ENCODE measurements at places on chromosomes 6 and 20.

GRCh38 chr6:113971741-113972140, 793 bp upstream of the HDAC2 start:
- DNase-seq: no peak

- DNase-seq: no peak
Observed at GRCh38 chr6:27940766-27941165, 16.3 kb upstream of the OR2B6 start.

DNA sequence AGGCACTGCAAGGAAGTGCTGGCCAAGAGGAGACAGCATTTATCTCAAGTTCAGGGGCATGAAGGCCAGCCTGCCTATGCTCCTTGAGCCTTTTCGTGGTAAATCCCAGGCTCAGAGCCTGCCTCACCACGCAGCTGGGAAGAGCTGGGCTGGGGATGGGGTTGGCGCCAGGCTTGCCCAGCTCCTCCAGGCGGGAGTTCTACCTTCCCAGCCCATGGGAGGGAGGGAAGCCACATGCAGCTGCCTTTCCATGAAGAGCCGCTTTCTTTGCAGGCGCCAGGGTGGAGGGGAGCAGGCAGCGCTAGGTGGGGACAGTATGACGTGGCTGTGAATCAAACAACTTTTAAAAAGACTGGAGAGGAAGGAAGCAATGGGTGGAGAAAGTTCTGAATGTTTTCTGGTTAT, 19.5 kb upstream of the SIRT5 start:
- DNase-seq: no peak

- DNase-seq: no peak
Observed at GRCh38 chr6:1704711-1705110, 95.0 kb downstream of the FOXC1 start.

- DNase-seq: no peak
Observed at GRCh38 chr20:58511364-58511763, 3.8 kb downstream of the APCDD1L start.

All from NCI-H2171 (cell line).